ENCODE measurements at places on chromosomes 5 and 9.

GRCh38 chr5:8826508-8826907 is 719.4 kb downstream of the SEMA5A start:
- no peak for DNase-seq

DNA sequence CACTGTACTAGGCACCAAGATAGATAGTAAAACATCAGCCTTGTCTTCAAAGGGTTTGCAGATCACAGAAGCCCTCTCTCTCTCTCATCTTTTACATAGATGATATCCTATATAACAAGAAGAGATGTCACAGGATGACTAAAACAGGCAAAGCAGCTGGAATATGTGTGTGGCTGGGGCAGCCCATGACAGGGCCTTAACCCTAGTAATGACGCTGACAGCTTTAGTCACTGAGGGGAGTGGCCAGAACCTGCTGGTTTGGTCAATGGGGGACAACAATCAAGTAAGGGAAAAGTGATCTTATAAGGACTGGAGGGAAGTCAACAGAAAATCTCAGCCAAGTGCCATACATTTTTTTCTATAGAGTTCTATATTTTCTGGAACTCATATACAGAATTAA is 41.9 kb upstream of the RIC1 start:
- no peak for DNase-seq

DNA sequence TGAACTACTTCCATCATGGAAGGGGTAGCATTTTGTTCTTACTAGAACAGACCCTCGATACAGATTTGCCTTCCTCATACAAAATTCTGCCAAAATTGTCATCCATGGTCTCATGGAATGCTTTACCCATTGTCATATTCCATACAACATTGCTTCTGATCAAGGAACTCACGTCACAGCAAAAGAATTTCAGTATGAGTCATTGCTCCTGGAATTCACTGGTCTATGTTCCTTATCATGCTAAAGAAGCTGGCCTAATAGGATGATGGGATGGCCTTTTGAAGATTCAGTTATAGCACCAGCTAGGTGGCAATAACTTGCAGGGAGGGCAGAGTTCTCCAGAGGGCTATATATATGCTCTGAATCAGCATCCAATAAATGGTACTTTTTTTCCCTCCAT is 18.2 kb upstream of the FNIP1 start:
- no peak for DNase-seq

- peak; percentile 3 for DNase-seq
Observed at GRCh38 chr5:128673970-128674369, 135.9 kb upstream of the FBN2 start.

- DNase-seq, result no peak
Observed at GRCh38 chr5:132465059-132465707, 25.4 kb downstream of the IRF1 start.

DNA sequence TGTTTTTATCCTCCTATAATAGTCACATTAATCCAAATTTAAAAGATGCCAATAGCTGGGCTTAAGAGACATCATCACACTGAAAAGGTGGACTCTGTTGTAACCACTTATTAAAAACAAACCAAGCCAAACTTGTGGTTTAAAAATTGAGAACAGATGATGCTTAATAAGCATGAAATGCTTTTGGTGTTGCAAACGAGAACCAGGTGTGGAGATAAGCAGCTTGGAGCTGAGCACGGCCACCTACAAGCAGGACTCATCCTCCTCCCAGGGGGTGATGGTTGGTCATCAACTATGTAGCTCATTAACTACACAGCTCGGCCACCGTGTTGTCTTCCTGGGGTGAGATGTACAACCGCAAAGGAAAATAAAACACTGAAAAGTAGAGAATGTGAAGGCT is 154.4 kb downstream of the NPR3 start:
- no peak for DNase-seq

- no peak for DNase-seq
Observed at GRCh38 chr9:17865881-17866280, 287.0 kb downstream of the SH3GL2 start.

GRCh38 chr9:123397975-123398374 is 42.0 kb downstream of the CRB2 start:
- peak; percentile 84 for DNase-seq

All from NCI-H1417 (cell line).